Colonic mucosa (tissue), 4 donors: ENCODE measurements at places on chromosomes 1 and 21.

- peak; percentile 62 for DNase-seq
Measured at GRCh38 chr1:233625510-233625981, 11.6 kb downstream of the KCNK1 start.

GRCh38 chr1:238119861-238120260 lies 229.1 kb upstream of the ZP4 start:
- DNase-seq, result no peak

GRCh38 chr1:176379626-176380339 lies 83.2 kb upstream of the PAPPA2 start:
- no peak for DNase-seq

- no peak for DNase-seq
Measured at GRCh38 chr1:108953452-108953851, 9.8 kb downstream of the CLCC1 start.

GRCh38 chr1:228228601-228229074 lies 20.8 kb downstream of the OBSCN start:
- peak; percentile 9 for DNase-seq

- DNase-seq, result no peak
Measured at GRCh38 chr1:10267319-10267718, 56.9 kb downstream of the KIF1B start.

DNA sequence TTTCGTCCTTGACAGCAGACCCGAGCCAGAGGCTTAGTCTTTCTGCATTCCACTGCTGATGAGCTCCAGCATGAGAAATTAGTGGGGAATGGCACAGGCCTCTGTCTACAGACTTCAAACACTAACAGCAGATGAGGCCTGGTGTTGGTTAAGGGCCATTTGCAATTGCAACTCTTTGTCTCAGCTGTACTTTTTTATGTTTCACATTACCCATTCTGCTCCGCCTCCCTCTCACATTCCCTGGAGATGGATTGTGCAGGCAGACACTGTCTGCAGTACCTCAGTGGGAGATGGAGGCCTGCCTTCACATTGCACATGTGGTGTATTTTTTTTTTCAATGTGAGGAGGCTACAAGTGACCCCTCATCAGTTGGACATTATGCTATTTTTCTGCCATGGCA lies 370.2 kb downstream of the DUSP10 start:
- no peak for DNase-seq

- no peak for DNase-seq
Measured at GRCh38 chr21:44421901-44422840, 33.1 kb upstream of the LRRC3 start.

DNA sequence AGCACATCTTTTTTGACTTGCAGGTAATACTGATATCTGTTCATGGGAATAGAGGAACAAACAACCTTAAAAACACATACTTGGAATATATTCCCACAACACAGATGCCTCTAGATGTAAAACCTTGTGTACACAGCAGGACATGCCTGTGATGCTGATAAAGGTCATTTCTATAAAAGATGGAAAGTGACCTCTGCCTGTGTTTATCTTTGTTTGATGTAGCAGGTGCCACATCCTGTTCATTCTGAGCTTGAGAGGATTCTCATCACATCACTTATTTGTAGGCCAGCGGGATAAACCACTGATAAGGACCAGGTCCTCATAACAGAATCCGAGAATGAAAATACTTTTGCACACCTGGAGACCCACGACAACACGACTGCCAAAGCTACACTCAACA lies 133.7 kb downstream of the SMYD2 start:
- no peak for DNase-seq

DNA sequence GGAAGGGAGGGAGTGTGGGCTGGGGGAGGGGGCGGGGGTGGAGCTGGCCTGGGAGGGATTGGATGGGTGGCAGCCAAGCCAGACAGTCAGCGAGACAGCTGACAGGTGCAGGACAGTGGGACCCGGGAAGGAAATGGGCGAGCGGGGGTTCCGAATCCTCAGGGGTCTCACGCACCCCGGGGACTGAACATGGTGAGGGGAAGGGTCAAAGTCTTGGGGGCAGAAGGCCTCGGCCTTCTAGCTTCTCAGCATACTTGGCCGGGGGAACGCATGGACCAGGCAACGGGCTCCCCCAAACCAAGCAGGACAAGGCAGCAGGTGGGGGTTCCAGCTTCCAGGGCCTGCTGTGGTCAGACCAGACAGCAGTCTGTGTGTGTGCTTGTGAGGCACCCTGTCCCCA lies 23.1 kb downstream of the CASZ1 start:
- no peak for DNase-seq

DNA sequence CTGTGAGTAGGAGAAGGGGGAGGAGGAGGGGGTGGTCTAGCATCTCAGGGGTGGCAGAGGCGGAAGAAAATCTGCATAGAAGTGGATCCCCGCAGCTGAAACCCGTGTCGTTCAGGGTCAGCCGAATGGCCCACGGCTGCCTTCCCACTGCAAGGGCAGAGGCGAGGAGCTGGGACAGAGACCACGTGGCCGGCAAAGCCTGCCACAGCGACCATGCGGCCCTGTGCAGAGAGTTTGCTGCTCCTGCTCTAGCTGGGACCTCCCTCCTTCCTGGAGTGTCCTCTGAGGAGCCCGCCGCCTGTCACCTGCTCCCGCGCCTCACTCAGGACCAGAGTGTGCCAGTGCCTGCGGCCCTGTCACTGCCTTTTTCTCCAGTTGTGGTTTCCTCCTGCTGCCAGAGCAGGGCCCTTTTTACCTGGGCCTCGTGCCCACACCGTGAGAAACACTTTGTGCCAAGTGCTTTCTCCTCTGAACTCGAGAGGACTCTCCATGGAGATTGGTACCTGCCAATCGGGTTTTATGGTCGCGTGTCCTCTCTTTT lies 5.4 kb upstream of the TRPM2 start:
- DNase-seq, result no peak

- peak; percentile 56 for DNase-seq
Measured at GRCh38 chr1:150507912-150508864, at the start of gene ECM1. Gene ECM1, plus strand, starts transcription at chr1:150508109. Its CDS starts 101 bp downstream, at chr1:150508210.

GRCh38 chr1:208977638-208978256 lies 605.8 kb upstream of the CAMK1G start:
- DNase-seq, result no peak

GRCh38 chr1:194755241-194755994 lies 1569.0 kb upstream of the B3GALT2 start:
- DNase-seq, result no peak

DNA sequence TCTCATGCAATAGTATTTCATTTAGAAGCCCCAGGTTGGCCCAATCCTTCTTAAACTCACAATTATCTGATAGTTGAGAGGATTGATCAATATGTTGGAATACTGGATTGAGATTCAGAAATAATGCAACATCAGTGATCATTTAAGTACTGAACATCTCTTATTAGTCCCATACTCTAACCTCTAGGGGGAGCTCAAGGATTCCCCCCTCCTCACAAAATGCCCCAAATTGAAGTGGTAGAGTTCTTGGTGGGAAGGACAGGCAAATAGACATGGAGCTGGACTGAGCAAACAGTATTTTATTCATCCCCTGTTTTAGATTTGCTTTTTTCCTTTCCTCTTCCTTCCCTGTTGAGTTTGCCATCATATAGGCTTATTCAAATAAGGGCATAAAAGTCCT lies 62.8 kb downstream of the NGF start:
- no peak for DNase-seq

GRCh38 chr1:100350787-100351094 lies 1.6 kb upstream of the CDC14A start:
- DNase-seq, result no peak

- no peak for DNase-seq
Measured at GRCh38 chr1:224785040-224785328, 144.5 kb upstream of the DNAH14 start.

DNA sequence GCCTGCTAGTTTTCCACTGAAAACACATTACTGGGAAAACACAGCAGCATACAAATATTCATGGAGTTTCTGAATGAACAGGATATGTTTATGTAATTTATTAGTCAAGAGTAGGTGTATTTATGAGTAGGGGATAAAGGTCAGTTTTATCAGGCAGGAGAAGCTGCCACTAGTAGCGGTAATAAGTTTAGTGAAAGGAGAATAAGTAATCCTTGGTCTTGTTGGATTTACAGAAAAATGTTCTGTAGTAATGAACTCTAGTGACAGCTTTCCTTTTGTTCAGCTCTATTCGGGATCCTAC lies 1.2 kb downstream of the MAST2 start:
- DNase-seq, result no peak

GRCh38 chr1:204207136-204207616 lies 6.6 kb downstream of the GOLT1A start:
- DNase-seq, result peak; percentile 79

DNA sequence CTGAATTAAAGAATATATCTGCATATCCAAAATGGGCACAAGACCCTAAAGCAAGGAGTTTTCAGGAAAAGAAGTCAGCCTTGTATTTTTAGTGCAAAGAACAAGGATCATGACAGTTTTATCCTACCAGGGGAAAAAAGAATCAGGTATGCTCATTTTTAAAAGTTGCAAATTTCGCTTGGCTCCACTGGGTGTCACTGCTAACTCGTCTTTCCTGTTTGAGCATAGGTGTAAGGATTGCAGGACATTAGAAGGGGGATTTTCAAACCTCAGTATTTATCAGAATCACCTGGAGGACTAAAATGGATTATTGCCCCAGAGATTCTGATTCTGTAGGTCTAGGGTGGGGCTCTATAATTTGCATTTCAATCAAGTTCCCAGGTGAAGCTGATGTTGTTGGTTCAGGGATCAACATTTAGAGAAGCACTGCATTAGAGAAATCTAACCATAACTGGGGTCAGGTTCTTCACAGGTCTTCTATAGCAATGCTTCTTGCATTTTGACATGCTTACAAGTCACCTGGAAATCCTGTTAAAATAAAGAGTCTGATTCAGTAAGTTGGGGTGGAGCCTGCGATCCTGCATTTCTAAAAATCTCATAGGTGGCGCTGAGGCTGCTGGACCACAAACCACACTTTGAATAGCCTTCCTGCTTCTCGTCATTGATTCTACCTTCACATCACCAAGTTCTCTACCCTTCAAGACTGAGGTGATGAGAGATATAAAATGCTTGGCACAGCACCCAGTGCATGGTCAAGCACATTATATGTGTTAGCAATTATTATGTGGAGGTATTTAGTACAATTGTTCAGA lies 39.6 kb downstream of the NUF2 start:
- no peak for DNase-seq

GRCh38 chr1:94118013-94118412 lies 2.9 kb downstream of the ABCA4 start:
- DNase-seq, result no peak

DNA sequence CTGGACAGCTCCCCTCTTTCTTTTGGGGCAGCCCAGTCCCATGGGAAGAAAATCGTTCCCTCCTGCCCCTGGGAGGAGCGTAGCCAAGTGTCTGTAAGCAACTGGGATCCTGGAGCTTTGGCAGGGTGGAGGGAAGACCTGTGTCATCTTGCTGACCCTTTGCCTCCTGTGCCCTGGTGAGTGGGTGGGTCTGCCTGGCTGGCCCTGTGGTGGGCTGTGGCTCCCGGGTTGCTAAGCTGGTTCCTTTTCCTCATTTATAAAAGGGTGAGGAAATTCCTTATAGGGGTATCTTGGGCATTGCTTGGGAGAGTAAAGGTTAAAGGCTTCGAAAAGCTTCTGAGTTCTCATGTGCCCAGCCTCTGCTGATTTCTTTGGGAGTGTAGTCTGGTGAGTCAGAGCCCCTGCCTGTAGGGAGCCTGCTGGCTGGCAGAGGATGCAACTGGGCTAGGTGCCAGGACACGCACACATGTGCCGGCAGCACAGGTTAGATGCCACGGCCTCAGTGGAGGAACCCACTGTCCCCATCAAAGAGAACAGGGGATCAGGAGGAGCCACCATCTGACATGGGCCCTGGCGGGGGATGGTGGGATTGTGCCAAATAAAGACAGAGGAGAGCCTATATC lies 85.2 kb downstream of the ARHGEF10L start:
- DNase-seq, result no peak

DNA sequence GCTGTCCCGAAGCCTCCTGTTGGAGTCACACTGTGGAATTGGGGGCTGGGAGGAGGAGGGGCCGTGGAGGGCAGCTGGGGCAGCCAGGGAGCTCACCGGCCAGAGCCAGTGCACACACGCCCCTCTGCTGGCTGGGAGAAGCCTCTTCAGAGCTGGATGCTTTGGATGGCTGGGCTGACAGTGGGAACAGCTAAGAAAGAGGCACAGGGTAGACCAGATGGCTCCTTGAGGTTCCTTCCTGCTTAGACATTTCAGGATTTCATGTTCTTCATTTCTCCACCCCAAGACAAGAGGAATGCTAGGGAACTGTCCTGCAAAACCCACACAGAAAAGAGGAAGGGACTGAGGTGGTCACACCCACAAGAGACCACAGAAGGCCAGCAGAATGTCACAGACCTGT lies 254.8 kb upstream of the VAMP3 start:
- DNase-seq, result no peak

- DNase-seq, result no peak
Measured at GRCh38 chr1:59688976-59689375, 125.8 kb upstream of the HOOK1 start.

DNA sequence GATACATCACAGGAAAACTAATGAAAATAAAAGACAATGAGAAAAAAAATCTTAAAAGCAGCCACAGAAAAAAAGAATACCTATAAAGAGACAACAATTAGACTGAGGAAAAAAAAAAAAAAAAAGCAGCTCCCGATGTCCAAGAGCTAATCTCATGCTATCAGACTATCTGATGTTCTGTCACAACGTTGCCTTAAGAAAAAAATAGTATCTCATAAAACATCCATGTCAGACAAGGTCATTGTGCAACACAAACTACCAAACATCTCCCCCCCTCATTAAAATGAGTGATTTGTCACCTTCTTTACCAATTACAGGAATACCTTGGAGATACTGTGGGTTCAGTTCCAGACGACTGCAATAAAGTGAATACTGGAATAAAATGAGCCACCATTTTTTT lies 68.9 kb downstream of the ZNF644 start:
- DNase-seq, result no peak

DNA sequence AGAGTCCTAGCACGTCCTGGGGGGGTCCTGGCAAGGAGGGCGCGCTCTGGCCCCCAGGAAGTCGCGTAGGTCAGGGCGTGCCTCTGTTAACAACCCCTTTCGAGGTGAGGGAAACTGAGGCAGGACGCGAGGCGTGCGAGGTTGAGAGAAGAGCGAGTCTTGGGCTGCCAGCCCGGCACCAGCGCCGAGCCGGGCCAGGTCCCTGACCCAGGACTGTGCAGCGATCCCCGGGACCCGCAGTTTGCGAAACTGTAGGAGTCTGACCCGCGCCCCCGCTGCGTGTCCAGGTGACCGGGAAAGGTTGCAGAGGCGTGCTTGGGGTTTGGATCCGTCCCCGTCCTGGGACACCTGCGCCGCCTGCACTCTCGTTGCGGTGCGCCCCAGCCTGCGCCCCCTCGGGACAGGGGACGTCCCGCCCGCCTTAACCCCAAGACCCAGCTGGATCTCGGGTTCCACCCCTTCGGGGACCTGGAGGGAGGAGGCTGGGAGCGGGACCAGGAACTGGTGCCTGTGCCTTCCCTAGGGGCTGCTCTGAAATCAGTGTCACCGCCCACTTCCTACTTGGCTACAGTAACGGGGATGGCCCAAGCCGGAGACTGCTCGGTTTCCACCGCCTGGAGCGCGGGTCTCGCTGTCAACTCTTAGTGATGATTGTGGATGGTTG lies 493 bp downstream of the DISC1 start:
- peak; percentile 79 for DNase-seq

- no peak for DNase-seq
Measured at GRCh38 chr1:33388805-33389771, 41.8 kb downstream of the PHC2 start.
